ENCODE measurements at places on chromosomes 11 and 22.

- no peak for DNase-seq
Observed at GRCh38 chr11:133576351-133576750, 44.0 kb upstream of the OPCML start.

GRCh38 chr11:86617502-86617901, 54.9 kb downstream of the ME3 start:
- DNase-seq, result no peak

- DNase-seq, result no peak
Observed at GRCh38 chr11:107860688-107861087, 2.1 kb upstream of the SLC35F2 start.

DNA sequence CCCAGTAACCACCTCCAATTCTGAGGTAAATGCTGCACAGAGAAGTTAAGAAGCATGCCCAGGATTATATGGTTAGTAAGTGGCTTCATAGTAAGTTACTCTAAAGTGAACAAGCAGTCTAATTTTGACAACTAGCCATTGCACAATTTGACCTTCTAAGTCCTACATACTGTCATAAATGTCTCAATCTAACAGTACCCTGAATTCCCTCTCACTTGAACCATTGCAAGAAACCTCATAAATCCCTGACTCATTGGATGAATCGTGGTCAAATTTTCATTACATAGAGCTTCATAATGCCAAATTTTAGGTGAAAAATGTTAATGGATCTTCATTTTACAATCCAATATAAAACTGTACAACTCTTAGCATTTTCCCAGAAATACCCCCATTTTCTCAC, 217.3 kb upstream of the GRIA4 start:
- no peak for DNase-seq

DNA sequence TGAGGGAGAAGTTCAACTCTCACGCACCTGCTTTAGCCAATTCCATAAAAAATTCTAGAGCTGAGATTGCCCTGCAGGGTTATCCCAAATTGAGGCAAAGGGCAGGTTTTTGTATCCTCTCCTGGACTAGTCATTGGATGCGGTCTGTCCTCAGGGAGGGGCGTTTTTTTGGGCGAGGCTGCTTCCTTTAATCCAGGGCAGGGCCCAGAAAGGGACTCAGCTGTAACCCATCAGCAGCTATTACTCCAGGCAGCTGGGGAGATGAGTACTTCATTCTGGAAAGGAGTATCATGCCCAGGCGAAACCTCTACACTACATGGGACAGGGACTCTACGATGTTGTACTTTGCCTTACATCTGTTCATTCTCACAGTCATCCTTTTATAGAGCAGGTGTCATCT, 103.3 kb downstream of the SCN3B start:
- DNase-seq, result no peak

DNA sequence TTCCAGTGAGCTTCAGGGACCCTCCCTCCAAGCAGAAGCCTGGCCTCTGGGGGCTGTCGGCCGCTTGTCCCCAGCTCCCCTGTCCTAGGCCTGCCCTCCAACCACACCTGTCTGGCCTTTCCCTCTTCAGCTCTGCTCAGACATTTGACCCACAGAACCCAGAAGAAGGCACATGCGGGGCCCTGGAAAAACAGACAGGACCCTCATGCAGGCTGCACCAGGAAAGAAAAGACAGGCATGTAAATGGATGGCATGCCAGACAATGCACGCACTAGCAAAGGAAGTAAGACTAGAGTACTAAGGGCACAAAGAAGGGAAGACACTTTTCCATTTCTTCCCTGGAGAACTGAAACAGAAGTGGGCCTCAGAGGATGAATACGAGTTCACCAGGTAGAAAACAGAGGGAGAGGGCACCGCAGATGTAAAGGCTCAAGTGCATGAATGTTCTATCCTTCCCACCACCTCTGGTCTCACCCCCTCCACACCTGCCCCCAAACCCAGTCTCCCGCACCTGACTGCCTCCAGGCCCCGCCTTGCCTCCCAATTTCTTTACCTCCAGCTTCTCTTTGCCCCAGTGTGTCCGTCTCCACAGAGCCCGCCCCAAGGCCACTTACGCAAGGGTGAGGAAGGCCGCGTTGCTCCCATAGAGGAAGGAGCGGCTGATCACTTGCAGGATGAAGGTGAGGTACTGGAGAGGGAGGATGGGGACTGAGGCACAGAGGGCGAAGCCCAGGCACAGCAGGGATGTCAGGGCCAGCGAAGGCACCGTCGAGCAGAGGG, 17.4 kb downstream of the SLC43A3 start:
- no peak for DNase-seq

- DNase-seq, result no peak
Observed at GRCh38 chr11:65221026-65221425, 39.3 kb downstream of the CAPN1 start.

DNA sequence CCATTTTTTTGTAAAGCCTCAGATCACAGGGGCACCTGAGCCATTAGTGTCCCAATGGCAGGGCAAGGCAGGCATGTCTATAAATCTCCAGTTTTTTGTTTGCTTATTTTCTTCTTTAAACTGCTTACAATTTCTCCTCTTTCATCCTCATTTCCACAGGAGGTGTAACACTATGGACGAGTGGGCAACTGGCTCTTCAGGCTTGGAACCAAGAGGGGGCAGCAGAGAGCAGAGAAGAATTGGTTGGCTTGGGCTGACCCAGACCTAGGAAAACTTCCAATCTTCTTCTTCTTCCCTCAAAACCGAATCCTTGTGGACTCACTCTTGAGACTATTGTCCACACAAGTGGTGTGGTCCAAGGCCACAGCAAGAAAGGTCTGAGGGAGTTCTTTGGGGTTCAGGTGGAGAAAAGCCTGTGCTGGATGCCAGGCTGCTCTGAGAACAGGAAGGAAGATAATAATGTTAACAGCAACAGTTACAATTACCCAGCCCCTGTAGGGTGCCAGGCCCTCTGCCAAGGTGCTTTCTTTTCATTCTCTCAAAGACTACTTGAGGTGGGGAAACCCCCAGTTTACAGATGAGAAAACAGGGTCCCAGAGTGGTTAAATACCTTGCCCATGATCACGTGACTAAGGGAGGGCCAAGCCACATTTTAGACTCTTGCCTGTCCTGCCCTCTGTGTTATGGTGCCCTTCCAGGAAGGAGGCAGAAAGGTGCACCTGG, 70.7 kb upstream of the E2F8 start:
- DNase-seq, result peak; percentile 62

DNA sequence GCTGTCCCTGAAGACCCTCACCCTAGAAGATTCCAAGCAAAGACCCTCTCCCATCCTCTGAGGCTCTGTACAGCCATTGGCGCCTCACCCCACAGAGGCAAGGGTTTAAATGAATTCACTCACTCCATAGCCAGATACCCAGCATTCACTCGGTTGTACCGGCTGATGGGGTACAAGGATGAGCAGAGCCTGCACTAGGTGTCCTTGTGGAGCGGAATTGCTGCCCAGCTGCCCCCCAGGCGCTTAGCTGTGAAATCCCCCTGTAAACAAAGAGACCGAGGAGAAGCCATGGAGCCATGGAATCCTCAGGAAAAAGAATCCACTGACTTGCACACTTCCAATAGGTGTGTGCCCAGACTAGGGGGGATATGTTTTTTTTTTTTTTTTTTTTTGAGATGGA, 117.3 kb downstream of the SHANK2 start:
- no peak for DNase-seq

- no peak for DNase-seq
Observed at GRCh38 chr22:46047226-46047625, 70.3 kb upstream of the WNT7B start.

DNA sequence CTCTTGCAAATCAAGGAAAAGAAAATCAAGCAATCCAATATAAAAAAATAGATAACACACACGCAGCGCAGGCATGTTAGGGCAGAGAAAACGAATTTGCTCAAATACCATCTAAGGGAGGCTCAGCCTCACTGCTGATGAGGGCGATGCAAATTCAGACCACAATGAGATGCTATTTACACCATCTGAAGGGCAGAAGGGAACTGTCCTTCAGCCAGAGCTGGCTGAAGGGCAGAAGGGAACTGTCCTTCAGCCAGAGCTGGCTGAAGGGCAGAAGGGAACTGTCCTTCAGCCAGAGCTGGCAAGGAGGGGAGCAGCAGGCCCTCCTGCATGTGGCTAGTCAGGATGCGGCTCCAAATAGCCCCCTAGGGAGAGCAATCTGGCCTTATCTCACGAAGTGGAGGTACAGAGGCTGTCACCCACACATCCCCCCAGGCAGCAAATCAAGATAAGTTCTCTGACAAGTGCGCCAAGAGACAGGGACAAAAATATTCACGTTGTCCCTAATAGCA, 7.6 kb upstream of the SLC39A13 start:
- no peak for DNase-seq

DNA sequence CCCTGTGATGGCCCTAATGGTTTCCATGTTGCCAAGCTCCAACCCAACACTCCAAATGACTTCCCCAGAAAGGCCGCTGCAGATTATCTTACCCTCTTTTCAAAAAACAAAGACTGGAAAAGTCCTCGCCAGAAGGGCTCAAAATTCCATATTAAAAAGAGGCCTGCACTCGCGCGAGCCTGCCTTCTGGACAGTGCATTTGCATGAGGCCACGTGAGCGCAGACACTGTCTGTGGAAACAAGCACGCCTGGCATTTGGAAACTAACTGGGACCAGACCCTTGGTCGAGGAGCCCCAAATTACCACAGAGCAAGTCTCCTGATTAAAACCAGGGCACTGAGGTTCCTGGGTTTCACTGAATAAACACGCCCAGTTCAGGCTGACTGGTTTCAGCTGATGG, 42.9 kb downstream of the ABTB2 start:
- no peak for DNase-seq

- no peak for DNase-seq
Observed at GRCh38 chr11:2211113-2211971, 39.7 kb upstream of the TH start.

GRCh38 chr11:124892146-124892545, 5.5 kb downstream of the ROBO4 start:
- DNase-seq, result no peak

DNA sequence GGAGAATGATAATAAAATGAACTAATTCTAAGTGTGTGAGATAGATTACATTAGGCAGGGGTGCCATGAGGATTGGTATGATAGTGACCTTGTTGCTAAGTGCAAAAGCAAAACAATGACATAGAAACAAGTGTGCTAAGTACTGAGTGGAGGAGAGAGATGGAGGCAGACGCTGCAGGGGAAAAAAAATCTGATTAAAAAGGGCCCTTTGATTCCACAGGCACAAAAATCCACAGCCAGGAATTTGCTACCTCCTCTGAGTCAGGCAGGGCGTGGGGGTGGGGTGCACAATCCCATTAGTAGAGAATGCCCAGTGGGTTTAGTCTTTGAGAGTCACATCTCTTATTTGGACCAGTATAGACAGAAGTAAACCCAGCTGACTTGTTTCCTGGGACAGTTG, at the start of gene CNTF:
Gene CNTF, plus strand, starts transcription at position 322 of the 400 bp plus-strand sequence. CDS start 88 bp downstream, outside the sequence.
- DNase-seq, result no peak

DNA sequence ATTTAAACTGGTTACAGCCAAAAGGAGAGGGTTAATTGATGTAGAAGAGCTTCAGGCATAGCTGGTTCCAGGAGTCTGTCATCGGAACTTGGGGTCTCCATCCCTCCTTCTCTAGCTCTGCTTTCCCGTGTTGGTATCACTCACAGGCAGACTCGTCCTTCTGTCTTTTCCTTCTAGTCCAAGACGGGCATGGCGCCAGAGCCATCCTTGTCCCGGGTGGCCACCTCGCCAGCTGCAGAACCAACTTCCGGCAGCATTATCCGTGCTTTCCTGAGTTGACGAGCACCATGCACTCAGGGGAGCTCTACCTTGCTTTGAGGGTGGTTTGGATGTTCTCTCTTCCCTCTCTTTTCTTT, 14.7 kb downstream of the LINC01488 start:
- DNase-seq, result no peak

GRCh38 chr11:40246983-40247382, 1212.5 kb downstream of the LRRC4C start:
- DNase-seq, result no peak

DNA sequence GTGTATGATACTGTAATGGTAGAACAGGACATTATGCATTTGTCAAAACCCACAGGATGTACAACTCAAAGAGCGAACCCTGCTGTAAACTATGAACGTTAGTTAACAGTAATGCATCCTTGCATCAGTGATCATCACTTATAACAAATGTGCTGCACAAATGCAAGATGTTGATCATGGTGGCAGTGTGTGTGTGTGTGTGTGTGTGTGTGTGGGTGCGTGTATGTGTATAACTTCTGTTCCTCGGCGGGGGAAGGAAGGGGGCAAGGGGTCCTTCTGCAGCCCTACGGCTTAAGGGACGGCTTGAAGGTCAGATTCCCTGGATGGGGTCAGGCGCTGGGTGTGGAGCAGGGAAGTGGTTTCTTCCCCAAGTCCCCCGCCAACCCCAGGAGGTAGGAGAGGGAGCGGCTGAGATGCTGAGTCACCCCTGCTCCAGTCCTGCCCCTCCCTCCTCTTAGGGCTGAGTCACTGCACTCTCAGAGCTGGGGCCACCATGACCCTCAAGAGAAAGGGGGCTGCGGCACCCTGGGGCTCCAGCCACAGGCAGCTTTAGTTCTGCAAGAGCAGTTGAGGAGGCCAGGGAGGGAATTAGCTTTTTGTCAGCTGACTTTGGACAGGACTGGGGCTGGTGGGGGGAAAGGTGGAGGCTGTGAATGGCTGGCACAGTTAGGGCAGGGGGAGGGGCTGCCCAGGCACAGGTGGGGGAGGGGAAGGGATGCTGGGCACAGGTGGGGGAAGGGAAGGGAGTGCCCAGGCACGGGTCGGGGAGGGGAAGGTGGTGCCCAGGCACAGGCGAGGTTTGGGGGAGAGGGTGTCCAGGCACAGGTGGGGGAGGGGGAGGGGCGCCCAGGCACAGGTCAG, 8.8 kb upstream of the CTSD start:
- no peak for DNase-seq

- DNase-seq, result no peak
Observed at GRCh38 chr22:32649515-32650200, 151.8 kb upstream of the TIMP3 start.

DNA sequence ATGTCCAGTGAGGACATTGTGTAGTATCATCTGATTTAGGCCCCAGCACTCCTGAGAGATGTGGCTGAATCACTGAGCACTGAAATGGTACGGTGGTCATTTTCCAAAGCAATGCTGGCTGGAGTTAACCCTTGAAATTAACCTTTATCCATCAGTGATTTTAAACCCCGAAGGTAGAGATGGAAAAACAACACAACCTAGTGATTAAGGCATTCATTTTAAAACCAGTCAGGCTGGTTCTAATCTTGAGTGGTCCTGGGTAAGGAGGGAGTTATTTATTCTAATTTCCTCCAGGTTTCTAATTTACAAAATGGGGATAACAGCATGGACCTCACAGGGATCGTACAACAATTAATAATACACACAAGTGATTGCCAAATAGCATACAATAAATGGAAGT, 6.6 kb upstream of the CSNK2A3 start:
- no peak for DNase-seq

Measured in NCI-H1694 (cell line).